ENCODE measurements at places on chromosomes 16 and 17.

GRCh38 chr16:1225051-1225451 lies at the start of gene TPSG1:
TSS of gene TPSG1 (minus strand) at chr16:1225268. CDS start at chr16:1225252, 16 bp downstream.
- no peak for DNase-seq

DNA sequence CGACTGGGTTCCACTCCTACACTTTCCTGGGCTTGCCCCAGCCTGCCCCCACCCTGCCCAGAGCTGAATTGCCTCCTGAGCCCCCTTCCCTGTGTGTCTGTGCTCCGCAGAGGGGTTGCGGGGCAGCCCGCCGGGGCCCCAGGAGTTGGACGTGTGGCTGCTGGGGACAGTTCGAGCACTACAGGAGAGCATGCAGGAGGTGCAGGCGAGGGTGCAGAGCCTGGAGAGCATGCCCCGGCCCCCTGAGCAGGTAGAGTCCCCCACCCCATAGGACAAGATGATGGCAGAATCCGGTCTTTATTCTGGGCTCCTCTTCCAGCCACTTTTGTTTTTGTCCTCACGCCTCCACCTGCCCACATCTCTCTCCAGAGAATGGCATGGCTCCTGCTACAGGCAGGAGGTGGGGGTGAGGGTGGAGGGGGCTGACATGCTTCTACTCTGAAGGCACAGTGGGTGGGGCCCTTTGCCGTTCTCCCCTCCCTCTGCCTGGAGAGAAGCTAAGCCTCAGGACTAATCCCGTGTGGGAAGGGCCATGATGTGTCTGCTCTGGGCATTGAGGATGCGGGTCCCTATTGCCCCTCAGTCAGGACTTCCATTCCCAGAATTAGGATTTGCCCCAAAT lies 3.5 kb downstream of the ACBD4 start:
- DNase-seq: no peak

DNA sequence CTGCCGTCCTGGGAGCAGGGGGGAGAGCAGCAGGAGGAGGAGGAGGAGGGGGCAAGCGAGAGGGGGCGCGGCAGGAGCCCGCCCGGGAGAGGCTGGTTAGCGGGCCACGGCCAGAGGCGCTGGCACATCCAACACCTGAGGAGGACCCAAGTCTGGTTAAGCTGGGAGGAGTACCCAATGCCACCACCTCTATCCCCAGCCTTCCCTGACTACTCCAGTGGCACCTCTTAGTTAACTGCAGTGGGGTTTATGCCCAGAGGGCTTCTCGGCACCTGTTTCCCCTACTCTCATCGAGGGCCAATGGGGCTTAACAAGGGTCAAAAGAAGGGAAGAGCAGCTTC lies 5.6 kb downstream of the PHOSPHO1 start:
- DNase-seq: no peak

DNA sequence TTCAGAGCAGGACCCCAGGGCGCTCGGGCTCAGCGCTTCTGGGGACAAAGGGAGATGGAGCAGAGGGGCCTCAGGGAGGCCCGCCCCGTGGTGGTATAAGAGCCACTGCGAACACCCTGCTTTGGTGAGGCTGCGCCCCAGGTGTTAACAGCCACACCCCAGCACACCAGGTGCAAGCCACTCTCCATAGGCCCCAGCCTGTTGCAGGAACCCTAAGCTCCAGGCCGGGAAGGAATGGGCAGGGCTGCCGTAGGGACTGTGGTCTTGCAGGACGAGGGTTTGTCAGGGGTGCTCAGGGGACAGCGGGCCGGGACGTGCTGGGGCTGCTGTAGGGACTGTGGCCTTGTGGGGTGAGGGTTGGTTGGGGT lies 17.0 kb upstream of the SSTR5 start:
- no peak for DNase-seq

- no peak for DNase-seq
These were observed 10.6 kb upstream of the ENGASE start for GRCh38 chr17:79064026-79064425.
